B cell (primary cell): ENCODE measurements at places on chromosomes 11 and 22. TPM values are rescaled to one million over a fixed set of nuclear protein-coding genes. Genes with fewer than 3 reads are reported as not detected.
A peak's percentile ranks its signal among the peaks of the same experiment; 100 is the strongest.

- DNase-seq = no peak
These were observed 606.6 kb upstream of the CADM1 start for GRCh38 chr11:116110802-116111201.

GRCh38 chr11:134244593-134244992 is 8.6 kb downstream of the THYN1 start:
- peak; percentile 66 for DNase-seq

- DNase-seq = no peak
These were observed 160.9 kb downstream of the C11orf91 start for GRCh38 chr11:33539751-33540150.

GRCh38 chr11:61056571-61056970 is 45.7 kb upstream of the CD5 start:
- DNase-seq = no peak

DNA sequence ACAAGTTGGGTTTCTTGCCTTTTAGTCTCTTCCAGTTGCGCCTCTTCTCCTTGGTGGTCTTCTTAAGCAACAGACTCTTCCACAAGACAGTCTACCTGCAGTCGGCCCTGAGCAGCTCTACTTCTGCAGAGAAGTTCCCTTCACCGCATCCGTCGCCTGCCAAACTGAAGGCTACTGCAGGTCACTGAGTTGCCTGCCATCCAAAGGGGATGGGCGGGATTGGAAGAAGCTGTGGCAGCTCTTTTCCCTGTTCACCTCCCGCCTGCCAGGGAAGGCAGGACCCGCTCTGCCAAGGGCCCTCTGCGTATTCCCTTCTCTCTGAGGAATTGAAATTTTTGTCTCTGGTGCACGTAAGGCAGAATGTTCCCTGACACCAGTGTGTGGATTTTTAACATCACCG is 9.2 kb upstream of the STT3A start:
- no peak for DNase-seq

- DNase-seq = no peak
These were observed 80.8 kb upstream of the DRD2 start for GRCh38 chr11:113556036-113556435.

DNA sequence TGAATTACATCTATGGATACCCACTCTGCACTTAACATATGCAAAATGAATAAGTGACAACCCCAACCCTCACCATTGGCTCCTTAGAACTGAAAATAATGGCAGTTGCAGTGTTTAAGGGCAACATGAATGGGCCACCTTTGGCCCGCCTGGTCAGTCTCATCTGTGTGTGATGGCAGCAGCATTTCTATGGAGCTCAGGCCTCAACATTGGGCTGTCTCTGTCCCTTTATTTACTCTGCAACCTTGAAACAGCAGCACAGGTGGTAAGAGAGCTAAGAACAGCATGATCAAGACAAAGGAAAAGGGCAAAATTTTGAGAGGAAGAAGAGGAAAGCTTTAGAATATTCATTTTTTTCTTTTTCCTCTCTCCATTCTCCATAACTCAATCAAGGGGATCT is 38.3 kb upstream of the TMEM135 start:
- DNase-seq = no peak

DNA sequence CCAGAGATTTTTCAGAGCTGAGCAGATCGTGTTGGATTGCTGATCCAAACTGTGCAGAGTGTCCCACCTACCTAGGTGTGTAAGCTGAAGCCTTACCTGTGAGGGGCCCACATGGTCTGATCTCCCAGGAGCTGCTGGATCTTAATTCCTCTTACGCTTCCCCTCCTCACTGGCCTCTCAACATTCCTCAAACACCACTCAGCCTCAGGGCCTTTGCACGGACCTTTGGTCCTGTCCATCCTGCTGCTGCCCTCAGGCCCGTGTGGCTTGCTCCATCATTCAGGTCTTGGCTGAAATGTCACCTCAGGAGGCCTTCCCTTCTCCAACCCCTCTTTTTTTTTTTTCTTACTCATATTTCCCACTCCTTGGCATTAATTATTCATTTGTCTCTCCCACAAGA is 21.1 kb upstream of the RAB1B start:
- no peak for DNase-seq

- DNase-seq = no peak
These were observed 46.8 kb downstream of the TRIM29 start for GRCh38 chr11:120091121-120091520.

DNA sequence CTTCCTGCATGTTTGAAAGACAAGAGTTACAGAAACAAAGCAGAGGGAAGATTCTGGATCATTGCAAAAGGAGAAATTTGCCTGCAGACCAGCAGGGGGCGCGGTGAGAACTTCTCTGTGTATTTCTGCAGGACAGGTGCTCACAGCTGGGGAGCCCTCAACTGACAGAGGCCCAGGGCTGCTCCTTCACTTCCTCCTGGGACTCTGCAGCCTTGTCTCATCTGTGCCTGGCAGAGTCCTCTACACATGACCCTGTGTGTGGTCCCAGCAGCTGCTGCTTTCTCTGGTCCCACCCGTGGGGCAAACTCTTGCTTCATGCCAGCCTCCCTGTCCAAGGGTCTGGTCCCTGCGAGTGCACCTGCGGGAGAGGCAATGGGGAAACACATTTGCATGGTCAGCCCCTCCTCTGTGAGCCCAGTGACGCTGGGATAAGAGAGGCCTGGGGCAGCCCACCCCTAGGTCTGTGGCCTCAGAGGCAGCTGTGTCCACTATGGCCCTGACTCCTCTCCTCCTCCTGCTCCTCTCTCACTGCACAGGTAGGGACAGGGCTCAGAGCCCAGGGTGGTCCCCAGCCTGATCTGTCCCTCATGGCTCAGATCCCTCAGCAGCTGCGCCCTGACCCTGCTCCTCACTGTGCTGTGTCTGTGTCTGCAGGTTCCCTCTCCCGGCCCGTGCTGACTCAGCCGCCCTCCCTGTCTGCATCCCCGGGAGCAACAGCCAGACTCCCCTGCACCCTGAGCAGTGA is 43.2 kb upstream of the VPREB1 start:
- peak; percentile 69 for DNase-seq

- DNase-seq = no peak
These were observed 12.5 kb downstream of the USP35 start for GRCh38 chr11:78201096-78201818.

GRCh38 chr22:27719535-27720227 is 81.9 kb downstream of the MN1 start:
- DNase-seq = no peak

The OR5F1 gene
- total RNA-seq = not detected in 2 replicates

The APOL5 gene
- total RNA-seq = not detected in 2 replicates

The TOMM22 gene
- 47.6 and 48.2 TPM in 2 replicates for total RNA-seq

The EXT2 gene
- 27.7 and 27.8 TPM in 2 replicates for total RNA-seq

The TUBA8 gene
- 1.8 and 3.6 TPM in 2 replicates for total RNA-seq
